ENCODE measurements at places on chromosomes 4 and X.
A peak's percentile ranks its signal among the peaks of the same experiment; 100 is the strongest.

DNA sequence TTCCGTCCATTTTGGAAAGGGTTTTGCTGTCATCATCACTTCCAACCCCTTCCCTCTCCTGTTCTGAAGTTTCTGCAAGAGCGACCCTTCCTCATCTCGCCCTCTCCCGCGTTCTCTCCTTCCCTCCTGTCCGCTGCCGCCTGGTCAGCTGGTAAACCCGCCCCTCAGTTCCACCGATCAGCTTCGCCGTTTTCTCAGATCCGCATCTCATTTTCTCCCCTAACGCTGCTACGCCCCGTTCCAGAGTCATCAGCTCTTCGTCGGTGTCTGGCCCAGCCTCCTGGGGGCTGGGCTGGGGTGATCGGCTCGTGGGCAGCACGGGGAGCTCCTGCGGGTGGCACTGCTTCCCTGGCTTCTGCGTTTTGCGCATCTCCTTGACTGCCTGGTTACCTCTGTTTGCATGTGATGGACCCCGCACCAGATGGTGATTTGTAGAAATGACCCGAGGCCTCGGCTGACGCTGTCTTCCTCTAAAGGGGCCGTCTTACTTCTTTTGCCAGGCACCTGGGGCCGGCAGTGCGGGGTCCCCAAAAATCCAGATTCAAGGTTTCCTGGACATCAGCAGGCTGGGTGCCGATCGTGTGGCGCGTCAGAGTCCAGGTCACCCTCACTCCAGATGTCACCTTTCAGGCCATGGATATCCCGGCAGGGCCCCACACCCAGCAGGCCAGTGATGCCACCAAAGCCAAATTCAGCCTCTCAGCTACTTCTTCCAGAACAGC, 13.4 kb downstream of the CTBP1 start:
- DNase-seq: no peak

DNA sequence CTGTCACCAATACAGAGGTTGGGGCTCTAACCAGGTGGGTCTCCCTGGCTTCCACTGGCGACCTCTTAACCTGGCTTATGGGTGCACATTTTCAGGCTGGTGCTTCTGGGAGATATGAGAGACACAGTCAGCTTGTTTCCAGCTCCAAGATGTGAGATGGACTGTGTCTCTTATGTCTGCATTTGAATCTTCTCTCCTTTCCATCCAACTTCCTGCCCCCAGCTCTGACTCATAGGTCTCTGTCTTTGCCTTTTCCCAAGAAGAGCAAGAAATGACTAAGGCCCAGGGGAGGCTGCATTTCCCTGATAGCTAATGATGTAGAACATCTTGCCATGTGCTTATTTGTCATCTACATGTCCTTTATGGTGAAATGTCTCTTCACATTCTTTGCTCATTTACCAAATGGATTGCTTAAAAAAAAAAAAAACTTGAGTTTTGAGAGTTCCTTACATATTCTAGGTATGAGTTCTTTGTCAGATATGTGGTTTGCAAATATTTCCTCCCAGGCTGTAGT, 3.2 kb upstream of the UXT start:
- peak; percentile 9 for DNase-seq

DNA sequence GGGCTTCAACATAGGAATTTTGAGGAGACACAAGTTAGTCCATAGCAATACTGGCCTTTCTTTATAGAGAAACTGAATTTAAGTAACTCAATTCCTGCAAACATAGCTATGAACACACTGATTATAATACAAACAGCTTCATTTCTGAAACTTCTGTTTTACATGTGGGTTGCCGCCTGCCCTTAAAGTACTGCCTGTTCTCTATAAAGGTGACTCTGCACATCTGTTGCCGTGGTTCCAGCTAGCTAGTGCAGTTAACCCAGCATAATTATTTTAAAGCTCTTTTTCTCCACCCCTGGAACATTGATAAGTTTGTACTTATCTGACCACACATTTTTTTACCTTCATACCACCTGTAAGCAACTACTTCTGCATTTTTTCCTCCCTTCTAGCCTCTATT, 177.6 kb downstream of the NWD2 start:
- no peak for DNase-seq

- DNase-seq: no peak
These were observed 124.2 kb upstream of the MBNL3 start for GRCh38 chrX:132612821-132613564.

DNA sequence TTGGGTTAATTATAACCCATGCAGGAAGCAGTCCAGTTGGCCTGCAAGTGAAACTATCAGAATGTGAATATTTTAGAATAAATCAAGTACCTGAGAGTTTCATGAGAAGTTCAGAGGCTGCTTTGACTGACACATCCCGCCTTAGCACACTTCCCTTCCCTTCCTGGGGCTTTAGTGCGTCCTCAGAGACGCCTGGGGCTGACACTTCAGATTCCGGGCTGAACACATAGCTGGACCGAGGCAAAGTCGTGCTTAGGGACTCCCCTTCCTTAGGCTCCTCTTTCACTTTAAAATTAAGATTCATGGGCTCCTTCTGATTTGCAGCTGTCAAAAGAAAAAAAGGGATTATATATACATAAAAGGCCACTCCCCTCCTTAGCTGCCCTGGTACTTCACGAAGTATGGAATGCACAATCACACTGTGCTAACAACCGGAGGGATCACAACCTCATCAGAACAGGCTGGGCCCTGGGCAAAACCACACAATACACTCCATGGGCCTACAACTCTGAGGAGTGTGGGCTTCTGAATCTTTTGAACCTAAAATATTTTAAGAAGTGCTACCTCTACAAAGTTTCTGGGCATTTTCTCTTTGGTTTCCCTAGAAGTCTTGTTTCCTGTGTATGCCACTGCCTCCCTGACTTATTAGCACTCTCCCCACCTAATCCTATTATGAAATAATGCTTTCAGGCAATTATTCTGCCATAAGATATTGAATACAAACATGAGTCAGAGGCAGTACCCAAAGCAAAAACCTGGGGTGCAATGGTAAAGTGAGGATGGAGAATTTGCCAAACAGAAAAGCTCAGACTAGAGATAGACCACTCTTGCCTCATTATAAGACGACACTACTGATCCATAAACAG, 68.2 kb downstream of the ZNF827 start:
- DNase-seq: no peak

DNA sequence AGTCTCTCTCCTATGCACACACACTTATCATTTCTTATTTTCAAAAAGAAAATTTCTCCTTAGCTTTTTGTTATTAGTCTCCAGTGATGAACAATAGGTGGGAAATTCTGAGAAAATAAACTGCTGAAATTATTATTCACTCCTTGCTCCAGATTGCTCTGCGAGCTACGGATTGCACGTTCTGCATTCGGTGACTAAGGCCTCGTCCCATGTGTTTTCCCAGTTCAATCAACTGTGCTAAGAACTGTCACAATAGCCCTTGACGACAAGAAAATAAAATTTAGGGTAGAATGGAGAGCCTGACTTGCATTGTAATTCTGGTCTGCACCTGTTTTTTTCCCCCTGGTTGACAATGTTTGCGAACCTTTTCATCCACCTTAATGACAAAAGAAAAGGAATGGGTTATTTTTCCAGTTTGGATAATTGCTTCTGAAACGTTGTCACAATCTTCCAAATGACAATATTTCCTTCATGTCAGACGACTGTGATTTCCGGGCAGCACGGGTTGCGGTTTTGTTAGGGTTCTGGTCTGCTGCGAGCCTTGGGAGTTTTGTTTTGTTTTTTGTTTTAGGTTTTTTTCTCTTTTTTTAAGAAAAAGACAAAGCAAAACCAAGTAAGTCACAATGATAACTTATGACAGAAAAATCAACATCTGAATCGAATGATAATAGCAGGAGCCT, 124.5 kb upstream of the NOCT start:
- DNase-seq: no peak

DNA sequence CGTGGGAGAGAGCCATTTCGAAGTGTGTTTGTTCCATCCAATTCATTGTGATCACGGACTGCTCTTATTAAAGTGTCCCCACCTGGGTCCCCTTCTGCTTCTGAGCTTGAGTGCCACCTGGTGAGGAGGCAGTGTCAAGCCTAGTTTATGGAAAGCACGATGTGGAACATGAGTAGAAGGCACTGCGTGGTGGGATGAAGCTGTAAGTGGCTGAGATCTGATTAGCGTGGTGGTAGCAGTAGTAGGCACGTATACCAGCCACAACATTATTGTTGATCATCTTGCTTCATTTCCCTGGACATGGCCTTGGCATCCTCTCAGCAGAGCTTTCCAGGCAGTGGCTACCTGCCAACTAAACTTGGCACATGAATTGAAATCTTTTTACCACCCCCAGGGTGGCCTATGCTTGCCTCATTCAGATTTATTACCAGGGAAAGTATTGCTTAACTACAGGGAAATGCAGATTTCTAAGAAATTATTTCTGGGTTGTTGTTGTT, 46.4 kb downstream of the GPAT3 start:
- no peak for DNase-seq

GRCh38 chrX:22124098-22124497, 92.0 kb downstream of the PHEX start:
- DNase-seq: no peak

DNA sequence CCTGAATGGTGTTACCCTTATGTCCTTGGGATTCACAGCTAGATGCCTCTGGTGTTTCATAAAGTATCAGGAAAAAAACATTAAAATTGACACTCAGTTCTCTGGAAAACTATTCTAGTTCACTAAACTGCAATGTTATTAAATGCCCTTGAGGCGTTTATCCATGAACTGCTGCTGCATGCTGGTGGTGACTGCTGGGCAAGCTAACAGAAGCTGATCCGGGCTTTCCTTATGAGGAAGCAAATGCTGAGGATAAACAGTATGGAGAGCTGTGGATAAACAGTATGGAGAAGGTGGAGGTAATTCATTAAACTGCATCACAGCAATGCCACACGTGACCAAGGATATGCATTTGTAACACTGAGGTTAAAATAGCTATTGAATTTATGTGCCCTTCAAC, 227.0 kb downstream of the NR3C2 start:
- DNase-seq: no peak

DNA sequence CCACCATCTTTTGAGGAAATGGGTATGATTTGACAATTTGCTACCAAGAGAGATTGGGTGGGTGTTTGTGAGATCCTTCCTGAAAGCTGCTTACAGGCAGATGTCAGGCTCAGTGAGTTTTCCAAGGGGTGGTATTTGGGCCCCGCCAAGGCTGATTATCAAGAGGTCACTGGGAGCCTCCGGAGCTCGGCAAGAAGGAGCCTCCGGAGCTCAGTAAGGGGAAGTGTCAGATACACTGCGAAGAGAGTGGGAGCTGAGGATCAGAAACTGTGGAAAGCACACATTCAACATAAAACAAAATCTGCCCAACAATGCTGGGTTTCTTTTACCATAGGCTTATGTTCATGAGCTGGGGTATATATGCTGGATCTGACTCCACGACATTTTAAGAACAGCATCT, 714 bp downstream of the RTL3 start:
- no peak for DNase-seq

DNA sequence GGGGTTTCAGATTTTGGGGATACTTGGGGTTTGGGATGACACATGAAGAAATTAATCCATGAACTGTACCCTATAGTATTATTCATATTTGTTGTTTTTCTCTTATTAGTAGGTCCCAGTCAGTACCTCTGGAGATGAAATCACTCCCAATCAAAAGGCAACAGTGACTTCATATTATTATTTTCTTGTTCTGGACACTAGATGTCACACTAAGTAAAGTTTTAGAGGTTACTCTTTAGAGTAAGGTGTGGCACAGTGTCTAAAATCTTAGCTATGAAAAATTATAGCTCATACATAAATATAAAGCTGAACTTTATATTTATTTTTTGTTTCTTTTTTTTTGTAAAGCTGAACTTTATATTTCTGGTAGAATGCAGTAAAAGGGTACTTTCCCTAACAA, 35.1 kb downstream of the FAM114A1 start:
- DNase-seq: peak; percentile 58

DNA sequence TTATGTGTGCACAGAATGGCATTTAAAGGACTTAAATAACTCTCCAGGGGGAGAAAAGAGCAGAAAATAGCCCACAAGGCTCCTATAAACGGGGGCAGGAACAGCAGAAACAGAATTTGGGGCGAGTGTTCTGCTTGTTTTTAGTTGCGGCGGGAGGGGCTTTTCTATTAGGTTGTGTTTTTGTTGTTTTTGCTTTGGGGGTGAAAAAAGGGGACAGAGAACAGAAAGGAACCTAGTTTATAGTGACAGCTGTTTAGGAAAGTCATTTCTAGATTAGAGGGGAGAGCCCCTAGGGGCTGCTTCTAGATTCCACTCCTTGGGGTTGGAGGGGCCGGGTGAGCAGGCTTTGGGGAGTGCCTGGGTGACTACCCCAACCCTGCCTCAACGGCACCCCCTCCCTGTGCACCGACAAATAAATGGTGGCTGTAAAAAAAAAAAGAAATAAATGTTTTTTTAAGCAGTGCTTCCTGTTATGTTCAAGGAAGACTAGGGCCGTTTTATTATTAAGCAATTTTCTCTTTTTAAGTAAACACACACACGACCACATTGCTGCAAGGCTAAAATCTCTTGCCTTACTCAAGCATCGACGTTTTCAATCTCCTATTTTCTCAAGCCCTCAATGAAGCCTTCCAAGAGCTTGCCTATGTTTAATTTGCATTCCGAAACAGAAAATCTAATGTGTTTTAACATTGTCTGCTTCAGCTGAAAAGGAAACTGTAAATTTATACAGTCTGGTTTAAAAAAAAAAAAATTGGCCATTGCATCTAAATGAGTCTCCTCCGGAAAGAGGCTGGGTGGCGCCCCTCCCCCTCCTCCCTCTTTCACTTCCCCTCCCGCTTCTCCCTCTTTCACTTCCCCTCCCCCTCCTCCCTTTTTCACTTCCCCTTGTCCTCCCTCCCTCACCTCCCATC, 123.3 kb upstream of the TBL1X start:
- no peak for DNase-seq

DNA sequence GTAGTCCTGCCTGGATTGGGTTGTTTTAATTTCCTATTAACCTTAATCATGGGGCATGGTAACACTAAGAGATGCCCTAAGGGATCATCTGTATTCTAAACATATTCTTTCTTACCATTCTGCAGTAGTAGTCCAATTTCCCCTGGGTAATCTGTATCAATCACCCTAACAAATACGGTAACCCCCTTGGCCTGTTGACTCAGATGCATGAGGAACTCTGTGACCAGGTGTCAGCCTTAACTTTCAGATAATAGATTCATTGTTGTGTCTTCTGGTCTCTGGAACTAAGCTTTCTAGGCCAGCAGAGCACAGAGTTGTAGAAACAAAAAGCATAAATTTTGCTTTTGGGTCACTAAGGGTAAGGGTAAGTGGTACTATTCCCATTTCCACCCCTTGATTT, 13.1 kb upstream of the BANK1 start:
- DNase-seq: no peak

DNA sequence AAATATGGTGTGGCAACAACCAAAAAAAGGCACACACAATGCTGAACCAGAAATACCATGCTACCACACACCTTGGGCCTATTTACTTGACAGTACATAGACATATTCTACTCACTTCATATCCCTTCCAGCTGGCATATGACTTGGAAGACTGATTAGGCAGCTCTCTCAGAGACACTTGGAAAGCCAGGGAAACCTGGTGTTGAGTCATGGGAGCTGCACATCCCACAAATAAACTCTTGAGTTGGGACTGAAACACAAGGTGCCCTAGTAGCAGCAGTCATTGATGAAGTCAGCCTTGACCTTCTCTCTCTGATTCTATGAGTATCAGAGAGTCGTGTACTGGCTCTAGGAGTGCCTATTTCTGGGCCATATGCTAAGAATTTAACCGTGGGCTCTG, 776.6 kb upstream of the LCORL start:
- DNase-seq: no peak

- DNase-seq: no peak
These were observed 107.3 kb downstream of the CPEB2 start for GRCh38 chr4:15109600-15109999.

Measured in SW 1271 (cell line).